SK-MEL-5 (cell line): ENCODE measurements at places on chromosomes 16 and 17.

DNA sequence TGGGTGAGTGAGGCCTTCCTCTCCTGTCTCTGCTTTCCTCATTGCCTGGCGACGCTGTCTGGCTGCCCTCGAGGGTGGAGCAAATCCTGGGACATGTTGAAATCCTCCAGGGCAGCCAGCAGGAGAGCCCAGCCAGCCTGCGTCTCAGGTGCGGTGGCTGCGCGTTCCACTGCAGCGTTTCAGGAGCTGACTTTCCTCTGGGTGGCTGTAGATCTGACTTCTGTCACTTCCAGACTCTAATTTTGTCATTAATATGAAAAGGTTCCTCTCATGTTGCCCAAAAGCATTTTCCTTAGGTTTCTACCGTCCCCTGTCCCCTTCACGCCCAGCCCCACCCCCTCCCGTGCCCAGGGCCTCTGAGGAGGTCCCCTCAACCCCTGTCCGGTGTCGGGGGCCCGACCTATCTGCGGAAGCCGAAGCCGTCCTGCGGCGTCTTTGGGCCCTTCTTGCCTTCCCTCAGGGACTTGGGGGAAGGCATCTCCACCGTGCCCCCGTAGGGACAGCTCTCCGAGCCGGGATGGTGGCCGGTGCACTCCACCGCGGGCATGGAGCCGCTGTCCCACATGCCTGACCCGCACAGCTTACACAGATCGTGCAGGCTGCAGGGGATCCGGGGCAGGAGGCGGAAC, 95.1 kb downstream of the TBC1D16 start:
- DNase-seq, result peak; percentile 37

- no peak for DNase-seq
Observed at GRCh38 chr17:41490000-41490990, 585 bp upstream of the KRT36 start.

GRCh38 chr16:81810894-81811538, 31.9 kb downstream of the PLCG2 start:
- DNase-seq, result no peak

DNA sequence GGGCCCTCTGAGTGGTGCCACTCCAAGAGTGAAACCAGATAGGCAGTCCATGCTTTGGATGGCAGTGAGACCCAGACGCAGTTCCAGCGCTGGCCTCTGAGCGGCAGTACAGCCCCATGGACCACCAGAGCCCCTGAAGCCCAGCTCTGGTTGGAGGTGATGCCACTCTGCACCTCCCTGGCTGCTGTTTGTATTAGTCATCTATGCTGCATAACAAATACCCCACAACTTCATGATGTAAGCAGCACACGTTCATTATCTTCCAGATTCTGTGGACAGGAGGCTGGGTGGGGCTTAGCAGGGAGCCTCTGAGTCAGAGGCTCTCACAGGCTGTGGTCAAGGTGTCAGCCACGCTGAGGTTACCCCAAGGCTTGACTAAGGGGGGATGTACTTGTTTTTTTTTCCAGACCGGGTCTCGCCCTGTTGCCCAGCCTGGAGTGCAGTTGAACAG, 5.1 kb upstream of the NME4 start:
- peak; percentile 58 for DNase-seq

DNA sequence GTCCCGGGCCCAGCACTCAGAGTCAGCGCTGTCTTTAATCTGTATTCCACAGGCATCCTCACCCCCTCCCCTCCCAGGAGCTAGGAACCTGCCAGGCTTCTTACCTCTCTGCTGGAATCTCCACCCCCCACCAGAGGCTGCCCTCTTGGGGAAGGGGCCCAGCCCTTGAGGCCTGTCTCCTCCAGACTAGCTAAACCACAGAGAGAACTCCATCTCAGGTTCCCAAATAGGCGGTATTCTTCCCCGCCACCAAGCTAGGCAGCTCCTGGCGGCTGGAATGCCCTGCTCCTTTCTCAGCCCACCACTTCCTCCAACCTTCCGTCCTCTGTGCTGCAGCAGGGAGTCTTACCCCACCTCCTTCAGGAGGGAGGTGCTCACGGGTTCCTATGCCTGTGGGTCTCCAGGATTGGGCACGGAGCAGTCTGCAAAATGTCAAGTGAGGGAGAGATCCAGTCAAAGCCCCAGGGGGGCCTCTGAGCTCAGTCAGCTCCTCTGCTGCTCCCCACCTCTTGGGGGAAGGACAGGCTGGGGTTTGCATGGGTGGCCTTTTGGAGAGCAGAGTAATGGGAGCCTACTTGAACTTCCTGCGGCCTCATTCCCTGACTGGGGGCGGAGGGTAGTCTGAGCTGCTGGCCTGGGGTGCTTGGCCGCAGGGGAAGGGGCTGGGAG, 55.7 kb downstream of the SREBF1 start:
- no peak for DNase-seq
